Activated naive CD4-positive, alpha-beta T cell treated with anti-CD3 and anti-CD28 coated beads for 36 hours (primary cell): ENCODE measurements at places on chromosomes 4 and X. TPM values are rescaled to one million over a fixed set of nuclear protein-coding genes. Genes with fewer than 3 reads are reported as not detected.

Gene SPANXC
- total RNA-seq, result not detected

Gene PRIMPOL
- 18.1 TPM for total RNA-seq

Gene SPANXB1
- not detected for total RNA-seq

Gene SULT1E1
- not detected for total RNA-seq

Gene SHROOM4
- total RNA-seq, result not detected

- H3K27ac ChIP-seq, result no peak overlapping the region
- H3K27me3 ChIP-seq, result peaks cover 7% of the 10 kb centered on the region
- H3K36me3 ChIP-seq, result no peaks in the 10 kb centered on the region
- H3K4me1 ChIP-seq, result no peaks in the 10 kb centered on the region
- no peak overlapping the region for H3K4me3 ChIP-seq
These were observed 341.8 kb upstream of the GALNT7 start for GRCh38 chr4:172826861-172827260.

GRCh38 chr4:150886597-150886996, 128.5 kb downstream of the LRBA start:
- peaks cover 19% of the 10 kb centered on the region for H3K4me1 ChIP-seq
- no peak for DNase-seq
- no peaks in the 10 kb centered on the region for H3K27me3 ChIP-seq
- H3K36me3 ChIP-seq, result peaks cover 21% of the 10 kb centered on the region
- no peak overlapping the region for H3K4me3 ChIP-seq

DNA sequence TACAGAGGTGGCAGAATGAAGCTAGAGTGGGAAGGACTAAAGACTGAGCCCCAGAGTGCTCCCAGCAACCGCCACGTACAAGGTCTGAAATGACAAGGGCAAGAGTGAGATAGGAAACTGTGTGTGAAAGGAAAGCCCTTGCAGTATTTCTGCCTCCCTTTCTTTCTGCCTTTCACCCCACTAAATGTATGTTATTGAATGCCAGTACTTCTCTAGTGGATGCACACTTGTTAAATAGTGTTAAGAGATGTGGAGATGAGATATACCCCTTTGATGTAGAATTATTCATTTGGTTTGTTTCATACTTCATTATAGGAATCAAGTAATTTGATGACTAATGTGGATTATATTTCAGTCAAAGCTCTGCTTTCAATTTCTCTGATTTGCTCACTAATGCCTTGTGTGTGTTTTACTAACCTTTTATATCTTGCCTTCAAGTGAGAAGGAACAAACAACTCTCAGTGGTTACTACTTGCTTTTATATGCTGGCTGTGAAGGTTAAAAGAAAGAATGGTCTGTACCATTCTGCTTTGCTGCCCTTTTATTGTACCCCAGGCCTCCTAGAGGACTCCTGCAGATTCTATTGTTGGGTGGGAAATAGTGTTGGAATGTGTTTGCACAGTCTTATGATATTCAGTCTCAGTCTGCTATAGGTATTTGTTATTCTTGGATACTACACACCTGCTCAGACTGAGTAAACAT, 8.0 kb upstream of the ANXA3 start:
- no peaks in the 10 kb centered on the region for H3K36me3 ChIP-seq
- peaks cover 22% of the 10 kb centered on the region for H3K27me3 ChIP-seq
- no peak for DNase-seq
- H3K4me1 ChIP-seq, result peaks cover 12% of the 10 kb centered on the region

DNA sequence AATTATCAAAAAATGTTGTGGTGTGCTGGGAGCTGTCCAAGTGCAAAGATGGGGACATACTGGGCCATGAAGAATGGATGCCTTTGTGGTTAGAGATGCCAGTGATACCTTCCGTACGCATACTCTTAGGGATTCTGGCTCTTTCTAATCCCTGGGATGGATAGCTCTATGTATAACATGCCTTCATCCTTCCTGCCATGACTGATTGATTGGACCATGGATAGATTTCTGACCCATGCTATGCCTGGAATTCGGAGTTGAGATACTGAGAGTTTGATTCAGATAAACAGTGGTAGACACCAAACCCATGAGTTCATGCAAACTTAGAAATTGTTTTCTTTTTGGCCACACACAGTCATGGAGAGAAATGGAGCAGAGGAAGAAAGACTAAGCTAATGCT, 147.2 kb upstream of the WDFY3 start:
- no peak for DNase-seq
- no peaks in the 10 kb centered on the region for H3K36me3 ChIP-seq
- no peaks in the 10 kb centered on the region for H3K27me3 ChIP-seq
- H3K4me1 ChIP-seq, result no peaks in the 10 kb centered on the region
- H3K4me3 ChIP-seq, result no peak overlapping the region

GRCh38 chr4:60463857-60464502, 736.1 kb upstream of the ADGRL3 start:
- H3K27ac ChIP-seq, result no peak overlapping the region
- DNase-seq, result no peak
- H3K36me3 ChIP-seq, result peaks cover 2% of the 10 kb centered on the region
- no peaks in the 10 kb centered on the region for H3K4me1 ChIP-seq
- no peak overlapping the region for H3K4me3 ChIP-seq

DNA sequence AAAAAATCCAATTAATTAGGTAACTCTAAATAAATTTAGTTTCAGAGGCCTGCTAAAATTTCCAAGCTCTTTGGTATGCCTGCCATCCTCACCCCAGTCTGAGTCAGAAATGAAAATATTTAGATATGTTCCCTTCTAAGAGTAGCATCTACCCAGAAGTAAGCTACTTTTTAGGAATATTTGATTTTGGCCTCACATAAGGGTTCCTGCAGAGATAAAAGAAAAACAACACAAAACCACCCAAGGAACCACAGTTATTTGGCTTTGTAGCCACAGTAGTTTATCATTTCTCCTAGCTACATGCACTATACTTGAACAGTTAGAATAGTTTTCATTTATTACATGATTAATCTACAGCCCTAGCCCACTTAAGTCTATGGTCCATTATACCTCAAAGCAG, 192.6 kb upstream of the FAM241A start:
- no peak overlapping the region for H3K27ac ChIP-seq
- no peaks in the 10 kb centered on the region for H3K27me3 ChIP-seq
- no peaks in the 10 kb centered on the region for H3K36me3 ChIP-seq
- H3K4me1 ChIP-seq, result no peaks in the 10 kb centered on the region
- no peak overlapping the region for H3K4me3 ChIP-seq

- H3K4me1 ChIP-seq, result no peaks in the 10 kb centered on the region
- no peak overlapping the region for H3K27ac ChIP-seq
- DNase-seq, result peak; percentile 27
- no peaks in the 10 kb centered on the region for H3K27me3 ChIP-seq
- no peaks in the 10 kb centered on the region for H3K36me3 ChIP-seq
These were observed 260.8 kb downstream of the BCOR start for GRCh38 chrX:39836802-39837420.
